ENCODE measurements at places on chromosomes 5 and 9. TPM values are rescaled to one million over a fixed set of nuclear protein-coding genes. Genes with fewer than 3 reads are reported as not detected.

The SIL1 gene
- 71.7 TPM for total RNA-seq

The NFIB gene
- 88.8 TPM for total RNA-seq

The PPP3R2 gene
- not detected for total RNA-seq

The PMPCA gene
- 44.9 TPM for total RNA-seq

The PCDHB6 gene
- total RNA-seq, result 0.73 TPM

The KIAA1958 gene
- total RNA-seq, result 10.5 TPM

The GFI1B gene
- total RNA-seq, result 0.90 TPM

The C1QTNF2 gene
- 2.9 TPM for total RNA-seq

The MYOZ3 gene
- total RNA-seq, result 3.1 TPM

The TLR4 gene
- total RNA-seq, result 24.8 TPM

The PCDHGB2 gene
- 2.6 TPM for total RNA-seq

The KCNIP1 gene
- total RNA-seq, result 0.35 TPM

The SVEP1 gene
- total RNA-seq, result 24.2 TPM

The TMEM252 gene
- total RNA-seq, result not detected

The PCDHA4 gene
- 0.65 TPM for total RNA-seq

The REXO4 gene
- total RNA-seq, result 23.4 TPM

The COL15A1 gene
- total RNA-seq, result 58.4 TPM

The EQTN gene
- total RNA-seq, result 0.37 TPM

The PCDHAC2 gene
- total RNA-seq, result 12.6 TPM

The SPATA31E1 gene
- total RNA-seq, result not detected

The CCNO gene
- 0.23 TPM for total RNA-seq

The FIBCD1 gene
- total RNA-seq, result 11.4 TPM

All from left lung (tissue), 14 donors.